Stromal cell of bone marrow (primary cell): ENCODE measurements at places on chromosomes 1 and 21.

- peak; percentile 72 for DNase-seq
Observed at GRCh38 chr1:92858564-92859399, 26.9 kb downstream of the RPL5 start.

DNA sequence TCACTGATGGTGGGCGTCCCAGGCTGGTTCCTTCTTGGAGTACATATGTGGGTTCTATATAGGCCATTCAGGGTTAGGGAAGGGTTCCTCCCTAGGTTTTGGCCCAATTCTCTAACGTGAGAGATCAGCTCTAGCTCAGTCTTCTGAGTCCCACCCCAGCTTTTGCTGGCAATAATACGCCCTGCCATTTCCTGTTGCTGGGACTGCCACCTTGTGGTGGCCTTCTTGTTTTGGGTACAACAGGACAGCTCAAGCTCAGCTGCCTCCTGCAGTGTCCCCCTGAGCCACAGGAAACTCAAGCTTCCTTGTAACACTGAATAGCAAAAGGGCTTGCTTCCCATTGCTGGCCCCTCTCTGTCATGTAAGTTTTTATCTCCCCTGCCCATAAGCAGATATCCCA is 77.8 kb downstream of the BACH1 start:
- DNase-seq: no peak

DNA sequence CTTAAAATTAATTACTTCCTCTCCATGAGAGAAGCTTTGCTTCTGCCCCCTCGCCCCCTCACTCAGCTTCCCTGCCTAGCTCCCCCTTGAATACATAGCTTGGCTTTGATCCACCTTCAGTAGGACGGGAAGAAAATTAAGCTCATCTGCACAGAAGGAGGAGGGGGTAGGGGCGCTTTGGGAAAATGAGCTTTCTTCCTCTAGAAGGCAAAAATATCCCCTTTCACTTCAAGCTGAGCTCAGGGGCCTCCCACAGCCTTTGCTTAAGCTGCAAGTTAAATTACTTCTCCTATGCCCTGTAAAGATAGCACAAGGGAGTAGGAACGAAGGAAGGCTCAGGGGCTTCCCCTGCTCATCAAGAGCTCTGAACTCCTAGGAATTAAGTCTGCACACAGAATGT is 65.2 kb upstream of the GOLT1A start:
- DNase-seq: no peak

GRCh38 chr1:234900595-234900994 is 228.0 kb downstream of the TOMM20 start:
- no peak for DNase-seq

- no peak for DNase-seq
Observed at GRCh38 chr1:204924013-204924759, 53.5 kb downstream of the NFASC start.

DNA sequence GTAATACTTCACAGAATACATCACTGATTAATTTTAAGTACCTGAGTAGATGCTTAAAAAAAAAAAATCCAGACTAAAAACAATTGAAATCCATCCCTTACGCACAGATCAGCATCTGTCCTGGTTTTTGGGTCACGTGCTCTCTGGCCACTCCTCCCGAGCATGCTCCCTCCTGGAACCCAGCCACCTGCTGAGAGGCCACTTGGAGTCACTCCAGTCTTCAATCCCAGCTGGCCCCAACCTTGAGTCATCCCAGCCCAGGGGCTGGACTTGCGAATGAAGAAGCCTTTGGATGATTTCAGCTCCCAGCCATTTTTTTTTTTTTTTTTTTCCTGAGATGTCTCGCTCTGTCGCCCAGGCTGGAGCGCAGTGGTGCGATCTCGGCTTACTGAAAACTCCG is 8.9 kb downstream of the MAP1LC3C start:
- peak; percentile 92 for DNase-seq
